Activated CD8-positive, alpha-beta T cell treated with anti-CD3 and anti-CD28 coated beads for 36 hours (primary cell): ENCODE measurements at places on chromosomes 5 and 9. TPM values are rescaled to one million over a fixed set of nuclear protein-coding genes. Genes with fewer than 3 reads are reported as not detected.

GRCh38 chr5:142386137-142387023 is 61.6 kb upstream of the SPRY4 start:
- DNase-seq, result no peak

- no peak for DNase-seq
Measured at GRCh38 chr5:100855295-100855694, 47.8 kb downstream of the ST8SIA4 start.

DNA sequence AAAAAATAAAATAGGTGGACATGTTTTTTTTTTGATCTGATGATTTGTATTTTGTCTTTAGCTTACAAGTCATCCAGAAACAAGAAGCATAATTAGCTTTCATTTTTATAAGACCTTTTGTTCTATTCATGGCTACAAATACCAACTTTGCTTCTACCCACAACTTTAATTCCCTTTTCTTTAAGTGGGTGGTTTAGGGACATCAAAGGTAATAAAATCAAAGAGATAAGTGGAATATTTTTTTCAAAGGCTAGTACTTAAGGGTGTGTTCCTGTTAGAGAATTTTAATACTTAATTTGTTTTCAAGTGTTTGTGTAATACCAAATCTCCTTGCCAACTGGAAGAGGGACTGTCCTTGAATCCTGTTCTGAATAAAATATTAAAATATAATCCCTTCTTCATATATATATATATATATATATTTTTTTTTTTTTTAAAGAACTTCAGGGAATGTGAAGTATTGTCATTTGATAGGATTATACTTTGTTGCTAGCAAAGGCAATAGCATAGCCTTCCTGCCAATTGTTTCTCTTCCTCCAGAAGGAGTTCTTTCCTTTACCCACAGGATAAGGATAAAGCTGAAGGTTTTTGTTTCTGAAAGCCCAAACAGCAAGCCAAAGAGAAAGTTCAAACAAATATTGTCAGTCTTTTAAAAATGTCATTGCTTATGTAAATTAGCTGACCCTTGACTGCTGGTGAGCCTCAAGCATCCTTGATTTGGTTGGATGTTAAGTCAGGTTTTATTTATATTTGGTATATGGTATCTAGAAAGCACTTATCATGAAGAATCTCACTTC is 108.9 kb downstream of the PAM start:
- DNase-seq, result no peak

- DNase-seq, result no peak
Measured at GRCh38 chr5:39415201-39415600, 9.6 kb downstream of the DAB2 start.

The C9orf50 gene
- total RNA-seq, result not detected

- peak; percentile 30 for DNase-seq
Measured at GRCh38 chr5:156929366-156929948, 33.6 kb downstream of the TIMD4 start.

- no peak for DNase-seq
Measured at GRCh38 chr9:90189306-90189705, 453.3 kb downstream of the DIRAS2 start.

DNA sequence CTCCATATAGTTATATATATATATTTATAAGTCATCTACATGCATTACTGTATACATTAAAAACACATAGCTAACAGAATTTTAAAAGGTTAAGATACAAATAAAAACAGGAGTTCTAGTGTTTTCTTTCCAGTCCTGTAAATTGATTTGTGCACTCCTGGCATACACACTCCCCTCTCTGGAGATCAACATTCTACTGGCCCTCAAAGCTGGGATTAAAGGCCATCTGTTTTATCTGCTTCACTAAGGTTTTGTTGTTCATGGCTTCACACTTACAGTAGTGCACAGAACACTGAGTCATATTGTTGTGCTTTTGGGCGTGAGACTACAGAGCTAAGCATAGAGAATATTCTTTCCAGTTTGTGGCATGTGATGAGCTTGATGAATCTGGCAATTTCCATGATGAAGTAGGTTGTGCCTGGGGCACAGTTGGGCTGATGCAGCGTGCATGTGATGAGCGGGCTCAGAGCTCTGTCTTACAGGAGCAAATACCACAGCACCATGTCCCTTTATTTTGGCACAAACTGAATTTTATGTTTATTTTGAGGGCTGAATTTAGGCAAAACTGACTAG is 98.2 kb downstream of the TAF11L14 start:
- DNase-seq, result no peak

DNA sequence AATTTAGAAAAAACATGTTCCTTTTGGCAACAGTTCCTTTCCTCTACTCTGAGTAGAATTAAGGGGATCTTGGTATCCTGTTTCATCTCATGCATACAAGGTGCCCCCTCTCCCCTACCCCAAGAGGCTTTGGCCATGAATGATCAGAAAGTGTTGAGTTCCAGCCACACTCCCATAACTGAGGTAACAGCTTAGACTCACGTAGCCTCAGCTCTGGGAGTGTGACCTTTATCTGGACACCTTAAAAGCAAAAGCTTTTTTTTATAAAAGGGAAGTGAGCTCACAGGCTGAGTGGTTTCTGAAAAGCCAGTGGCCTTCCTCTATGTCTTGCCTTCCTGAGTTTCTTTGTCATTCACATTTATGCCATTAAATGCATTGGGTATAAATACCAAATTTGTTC is 900 bp upstream of the HAVCR2 start:
- DNase-seq, result peak; percentile 68

The LHX3 gene
- not detected for total RNA-seq

GRCh38 chr9:18488886-18489285 is 14.9 kb downstream of the ADAMTSL1 start:
- DNase-seq, result no peak

DNA sequence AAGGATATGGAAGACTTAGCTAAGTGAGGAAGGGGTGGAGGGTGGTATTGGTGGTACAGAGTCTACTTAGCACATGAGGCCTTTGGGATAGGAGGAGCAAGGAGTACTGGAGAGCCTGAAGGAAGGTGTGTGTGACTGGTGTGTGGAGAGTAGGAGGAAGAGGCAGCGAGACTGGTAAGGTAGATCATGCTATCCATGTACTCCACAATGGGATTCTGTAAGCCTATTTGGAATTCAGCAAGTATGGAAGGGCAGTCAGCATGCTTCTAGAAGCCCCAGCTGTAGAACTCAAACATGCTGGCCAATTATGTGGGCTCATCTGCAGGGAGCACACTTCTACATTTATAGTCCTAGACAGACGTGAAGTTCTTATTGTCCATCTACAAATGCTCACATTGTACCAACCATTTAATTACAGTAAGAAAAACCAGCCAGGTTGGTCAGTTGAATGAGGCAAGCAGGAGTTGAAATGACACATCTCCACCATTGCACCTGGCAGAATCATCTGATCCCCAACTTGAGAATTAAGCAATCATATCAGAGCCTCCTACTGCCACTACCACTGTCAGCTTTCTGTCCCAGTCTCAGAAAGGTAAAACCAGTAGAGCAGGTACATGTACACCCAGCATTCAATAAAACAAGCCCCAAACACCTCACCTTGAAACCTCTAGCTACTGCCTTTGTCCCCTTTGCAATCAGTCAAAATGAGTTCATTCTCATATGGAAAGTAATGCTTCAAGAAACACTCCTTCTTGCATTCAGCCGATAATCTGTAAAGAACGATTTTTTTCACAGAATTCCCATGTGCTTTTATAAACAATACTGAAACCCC is 60.9 kb upstream of the GLRX start:
- no peak for DNase-seq

The AIF1L gene
- total RNA-seq, result 1.9 TPM
